Occipital lobe (tissue), 3 donors: ENCODE measurements at places on chromosomes 12 and 14.

DNA sequence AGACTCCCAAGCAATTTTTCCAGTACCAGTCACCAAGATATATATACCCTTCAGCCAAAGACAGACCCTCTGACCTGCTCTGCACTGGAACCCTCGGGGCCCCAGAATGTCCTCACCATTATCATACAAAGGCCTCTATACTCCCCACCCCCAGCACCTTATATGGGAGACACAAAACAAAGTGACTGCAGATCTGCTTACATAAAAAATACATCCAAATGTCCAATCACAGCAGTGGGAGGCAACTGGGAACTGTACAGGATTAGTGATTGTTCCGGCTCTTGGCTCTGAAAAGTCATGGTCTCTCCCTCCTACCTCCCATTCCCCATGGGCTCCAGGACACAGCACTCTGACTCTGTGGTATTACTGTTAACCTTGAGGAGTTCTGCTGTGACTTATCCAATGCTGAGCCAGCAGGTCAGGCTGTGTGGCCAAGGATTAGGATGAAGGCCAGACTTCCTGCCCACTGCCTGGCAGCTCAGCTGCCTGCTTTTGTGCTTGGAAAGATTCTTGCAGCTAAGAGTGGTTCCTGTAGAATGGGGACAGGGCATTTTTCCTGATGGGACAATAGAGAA is 13.7 kb downstream of the OXA1L start:
- no peak for DNase-seq

DNA sequence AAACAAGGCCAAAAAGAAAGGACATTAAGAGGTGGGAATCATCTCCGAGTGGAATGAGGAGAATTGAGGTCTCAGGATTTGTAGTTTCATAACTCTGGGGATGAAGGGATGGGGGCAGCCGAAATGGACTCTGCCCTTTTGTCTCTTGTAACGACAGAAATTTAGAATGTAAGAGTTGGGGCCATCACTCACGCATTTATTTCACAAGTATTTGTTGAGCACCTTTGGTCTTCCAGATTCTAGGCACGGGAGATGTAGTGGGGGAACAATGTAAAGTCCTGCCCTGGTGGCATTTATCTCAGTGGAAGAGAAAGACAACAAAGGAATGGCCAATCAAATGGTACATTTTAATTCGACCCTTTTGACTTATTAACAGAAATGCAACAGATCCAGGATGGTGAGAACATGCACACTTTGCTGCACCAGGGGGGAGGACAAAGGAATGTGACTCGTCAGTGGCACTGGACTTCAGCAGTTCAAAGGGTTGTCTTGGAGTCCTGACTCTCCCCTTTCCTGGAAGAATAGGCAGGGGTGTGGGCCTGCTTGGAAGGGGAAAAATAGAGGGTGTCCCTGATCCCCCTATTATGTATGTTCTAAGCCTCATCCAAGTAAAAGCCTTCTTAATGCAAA is 102.0 kb downstream of the TMEM30B start:
- no peak for DNase-seq

GRCh38 chr12:59149995-59150642 is 229.8 kb upstream of the LRIG3 start:
- no peak for DNase-seq

DNA sequence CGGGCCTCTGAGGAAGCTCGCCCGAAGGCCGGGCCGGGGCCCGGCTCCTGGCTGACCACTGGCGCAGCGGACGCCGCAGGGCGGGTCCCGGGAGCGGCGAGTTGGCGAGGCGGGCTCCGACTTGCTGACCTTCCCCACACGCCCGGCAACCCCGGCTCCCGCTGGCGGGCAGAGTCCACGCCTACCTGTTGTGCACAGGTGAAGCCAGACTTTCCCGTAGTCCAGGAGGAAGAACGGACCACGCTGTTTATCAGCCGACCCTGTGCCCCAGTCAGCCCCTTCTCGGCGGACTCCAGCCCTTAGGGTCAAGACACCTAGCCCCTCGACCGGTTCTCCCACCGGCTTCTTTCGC is 407 bp downstream of the HEATR5A start:
- peak; percentile 32 for DNase-seq

DNA sequence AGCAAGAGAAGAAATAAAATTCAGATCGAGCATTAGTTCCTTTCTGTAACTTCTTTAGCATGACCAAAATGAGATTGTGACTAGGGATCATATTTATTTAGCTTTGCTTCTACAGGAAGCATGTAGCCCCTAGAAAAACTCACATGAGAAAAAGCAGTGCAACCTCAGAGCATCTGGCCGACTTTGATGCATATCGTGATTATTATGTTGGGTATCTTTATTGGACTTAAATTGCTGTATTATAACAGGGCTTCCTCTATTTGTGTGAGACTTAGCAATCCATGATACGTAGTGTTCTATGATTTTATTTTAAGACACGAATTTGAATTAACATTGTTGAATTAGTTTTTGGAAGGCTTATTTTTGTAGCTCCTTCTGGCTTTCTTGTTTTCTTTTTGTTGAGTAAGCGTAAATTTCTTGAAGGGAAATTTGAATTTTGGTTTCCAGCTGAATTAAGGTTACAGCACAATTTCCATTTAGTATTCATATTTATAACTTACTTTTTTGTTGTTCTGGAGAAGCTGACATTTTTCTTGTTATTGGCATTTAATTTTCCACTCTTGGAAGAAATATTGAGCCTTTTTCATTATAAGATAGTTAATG is 33.9 kb downstream of the WASHC4 start:
- no peak for DNase-seq

GRCh38 chr14:88181072-88181471 is 142.0 kb downstream of the KCNK10 start:
- no peak for DNase-seq

DNA sequence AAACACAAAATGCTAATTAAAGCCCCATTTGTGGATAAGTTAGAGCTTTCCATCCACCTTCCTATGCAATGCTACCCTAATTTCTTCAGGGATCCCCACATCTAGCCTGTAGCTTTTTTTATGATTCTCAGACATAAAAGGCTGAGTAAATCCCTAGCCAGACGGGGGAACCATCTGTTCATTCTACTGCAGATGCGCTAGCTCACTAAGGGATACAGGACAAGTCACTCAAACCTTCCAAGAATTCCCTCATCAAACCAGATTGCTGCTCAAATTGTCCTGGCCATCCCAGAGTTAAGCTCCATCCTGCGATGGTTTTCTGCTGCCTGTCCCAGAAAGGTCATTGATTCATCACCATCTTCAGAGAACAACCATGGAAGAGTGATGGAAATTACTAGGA is 56.7 kb downstream of the MYRFL start:
- DNase-seq: no peak

DNA sequence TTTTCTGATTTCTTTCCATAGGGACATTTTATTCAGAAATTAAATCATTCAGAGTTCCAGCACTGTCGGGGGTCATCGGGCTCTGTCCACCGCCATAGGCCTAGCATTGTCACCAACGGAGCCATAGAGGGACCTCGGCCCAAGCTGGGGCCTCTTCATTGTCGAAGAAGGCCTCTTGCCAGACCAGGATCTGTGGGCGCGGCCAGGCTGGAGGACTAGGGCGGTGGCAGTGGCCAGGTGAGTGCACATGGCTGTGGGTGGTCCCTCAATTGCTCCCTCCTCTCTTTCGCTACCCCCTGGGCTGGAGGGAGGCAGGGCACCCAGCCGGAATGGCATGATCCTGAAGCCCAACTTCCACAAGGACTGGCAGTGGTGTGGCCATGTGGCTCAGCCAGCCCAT is 10.6 kb upstream of the SPSB2 start:
- no peak for DNase-seq

DNA sequence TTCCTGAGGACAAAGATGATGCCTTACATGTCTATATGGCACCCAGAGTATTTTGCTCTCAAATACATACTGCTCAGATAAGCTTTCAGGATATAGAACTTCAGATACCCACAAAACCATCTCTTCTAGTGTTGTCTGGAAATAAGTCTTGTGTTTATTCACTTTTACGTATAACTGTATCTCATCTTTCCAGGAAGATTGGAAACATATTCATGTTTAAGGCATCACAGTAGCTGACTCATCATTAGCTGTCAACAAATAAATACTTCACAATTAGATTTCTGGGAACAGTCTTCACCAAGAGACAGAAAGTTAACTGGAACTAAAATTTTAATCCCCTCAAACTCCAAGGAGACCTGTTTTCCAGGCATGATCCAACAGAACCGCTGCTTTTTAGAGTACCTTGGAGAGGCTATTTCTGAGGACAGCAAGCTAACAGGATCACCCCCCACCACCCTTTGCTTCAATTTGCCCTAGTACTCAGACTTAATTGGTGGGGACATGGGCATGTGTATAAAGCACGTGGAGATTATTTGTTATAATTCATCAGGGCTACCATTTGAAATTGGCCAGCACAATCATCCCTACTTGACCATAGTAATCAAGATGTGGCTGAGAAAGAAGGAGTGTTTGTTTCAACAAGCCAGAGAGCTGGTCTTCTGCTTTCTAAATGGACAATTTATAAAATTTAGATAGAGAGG is 129.3 kb upstream of the HIF1A start:
- DNase-seq: no peak

- no peak for DNase-seq
These were observed 29.1 kb downstream of the CHST11 start for GRCh38 chr12:104485651-104486362.

- no peak for DNase-seq
These were observed 27.9 kb downstream of the BORCS5 start for GRCh38 chr12:12384571-12385340.

DNA sequence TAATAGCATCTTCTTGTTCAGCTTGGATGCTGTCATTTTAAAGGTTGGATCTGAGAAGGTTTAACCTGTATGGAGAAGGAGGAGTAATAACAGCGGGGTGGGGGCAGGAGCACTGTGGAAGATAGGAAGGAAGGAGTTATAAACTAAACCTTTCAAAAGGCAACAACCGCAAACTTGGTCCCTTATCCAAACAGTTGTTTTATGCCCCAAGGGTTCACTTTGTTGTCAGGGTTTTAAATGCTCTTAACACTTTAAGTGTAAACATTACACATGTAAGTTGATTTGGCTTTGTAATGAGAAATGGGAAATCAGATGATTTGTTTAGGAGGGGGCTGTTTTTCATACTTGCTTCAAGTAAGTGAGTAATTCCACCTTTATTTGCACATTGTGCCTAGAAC is 3.0 kb downstream of the NPAS3 start:
- no peak for DNase-seq

GRCh38 chr12:45204757-45205156 is 11.1 kb upstream of the ANO6 start:
- no peak for DNase-seq

GRCh38 chr14:69675245-69675583 is 63.8 kb downstream of the SUSD6 start:
- no peak for DNase-seq

GRCh38 chr14:102209224-102209966 is 69.7 kb downstream of the WDR20 start:
- DNase-seq: peak; percentile 43

- DNase-seq: no peak
These were observed 1.9 kb upstream of the GTF2A1 start for GRCh38 chr14:81222691-81223090.

- no peak for DNase-seq
These were observed 32.4 kb downstream of the FERMT2 start for GRCh38 chr14:52918486-52918885.

DNA sequence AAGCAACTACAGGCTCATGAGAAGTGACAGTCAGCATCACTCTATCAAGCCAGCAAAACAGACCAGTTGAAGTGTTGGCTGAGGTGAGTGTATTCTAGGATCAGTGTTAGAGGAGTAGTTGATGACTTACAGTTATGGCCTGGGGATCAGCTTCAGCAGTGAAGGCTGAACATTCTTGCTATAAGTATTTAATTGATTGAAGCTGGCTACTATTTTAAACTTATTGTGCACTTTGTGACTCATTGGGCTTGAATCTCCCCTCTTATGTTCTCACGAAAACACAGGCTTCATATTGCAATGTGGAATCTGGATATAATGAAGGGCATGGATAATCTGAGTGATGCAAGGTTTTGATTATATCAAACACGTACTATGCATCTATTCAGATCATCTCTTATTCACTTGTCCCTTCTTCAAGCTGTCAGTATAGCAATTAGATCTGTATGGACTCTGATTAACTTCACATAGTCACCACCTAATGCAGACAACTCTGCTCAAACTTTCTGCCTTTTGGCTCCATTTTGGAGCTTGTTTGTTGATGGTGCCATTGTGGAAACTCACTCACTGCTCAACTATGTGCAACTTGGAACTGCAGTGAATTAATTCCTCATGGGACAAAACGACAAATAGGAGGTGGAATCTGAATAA is 309.2 kb downstream of the SLC16A7 start:
- DNase-seq: no peak

DNA sequence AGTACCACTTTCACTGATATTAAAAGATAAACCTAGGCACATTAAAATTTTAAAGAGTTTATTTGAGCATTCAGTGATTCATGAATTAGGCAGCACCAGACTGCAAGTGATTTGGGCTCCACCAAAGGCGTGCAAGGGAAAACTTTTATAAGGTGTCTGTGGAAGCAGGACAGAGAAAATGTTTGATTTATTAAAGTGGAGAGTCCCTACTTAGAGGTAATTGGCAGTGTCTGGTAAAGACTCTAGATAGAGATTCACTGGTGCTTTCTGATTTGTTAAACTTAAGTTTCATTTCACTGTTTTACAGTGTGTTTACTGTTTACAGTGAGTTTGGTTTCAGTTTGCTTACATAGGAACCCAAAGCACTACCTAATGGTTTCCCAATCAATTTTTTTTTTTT is 72.8 kb downstream of the ANKS1B start:
- no peak for DNase-seq

- DNase-seq: no peak
These were observed 65.0 kb downstream of the PITPNM2 start for GRCh38 chr12:123085730-123086487.

DNA sequence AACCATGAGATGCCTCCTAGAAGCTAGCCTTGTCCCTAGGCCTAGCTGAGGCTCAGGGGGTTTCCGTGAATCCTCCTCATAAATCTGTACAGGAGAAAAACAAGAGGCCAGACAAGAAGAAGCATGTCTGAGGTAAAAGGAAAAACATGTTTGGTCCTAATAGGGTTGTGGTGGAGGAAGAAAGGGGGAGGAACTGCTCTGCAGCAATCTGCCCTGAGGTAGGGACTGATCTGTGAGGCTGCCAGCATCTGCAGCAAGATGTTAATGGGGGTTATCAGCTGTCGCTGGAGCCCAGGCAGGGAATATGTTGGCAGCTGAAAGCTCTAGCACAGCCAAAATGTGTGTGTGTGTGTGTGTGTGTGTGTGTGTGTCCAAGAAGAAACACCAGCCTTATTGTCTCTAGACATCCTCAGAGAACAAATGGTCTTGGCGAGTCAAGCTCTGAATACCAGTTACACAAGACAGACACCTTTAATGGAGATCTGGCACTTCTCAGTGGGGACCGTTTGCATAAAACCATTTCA is 218.5 kb downstream of the NUAK1 start:
- peak; percentile 48 for DNase-seq
